ENCODE measurements at places on chromosomes 12 and 14.

GRCh38 chr12:122167356-122167925 lies 6.6 kb downstream of the IL31 start:
- no peak for DNase-seq

- peak; percentile 40 for DNase-seq
Observed at GRCh38 chr14:53814392-53814791, 142.2 kb downstream of the BMP4 start.

DNA sequence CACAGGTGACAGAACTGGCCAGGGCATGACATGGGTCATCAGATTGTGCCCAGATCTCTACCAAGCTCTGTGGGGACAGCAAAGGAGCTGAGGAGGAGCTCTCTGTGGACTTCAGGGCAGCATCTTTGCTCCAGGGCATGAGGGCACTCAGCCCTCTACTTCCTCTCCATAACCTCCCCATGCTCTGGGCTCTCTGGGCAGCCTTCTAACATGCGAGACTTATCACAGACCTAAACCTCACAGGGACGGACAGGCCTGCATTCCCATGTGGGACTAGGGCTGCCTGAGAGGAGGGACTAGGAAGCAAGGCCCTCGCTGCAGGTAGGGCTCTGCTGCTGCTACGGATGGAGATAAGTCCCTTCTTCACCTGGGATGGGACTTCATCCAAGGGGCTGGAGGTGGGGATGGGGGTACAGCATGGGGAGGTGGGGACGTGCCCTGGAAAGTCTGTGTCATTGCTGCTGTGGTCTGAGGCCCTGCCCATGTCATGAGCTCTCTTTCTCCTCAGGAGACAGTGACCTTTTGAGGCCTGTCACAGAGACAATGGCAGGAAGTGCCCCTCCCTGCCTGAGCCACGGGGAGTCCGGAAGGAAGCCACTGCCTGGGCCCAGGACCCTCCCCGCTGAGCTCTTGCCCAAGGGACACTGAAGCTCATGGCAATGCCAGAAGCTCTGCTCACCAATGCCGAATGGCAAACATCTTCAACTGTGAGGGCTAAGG lies 44.1 kb downstream of the PITPNM2 start:
- DNase-seq = peak; percentile 48

GRCh38 chr12:31337952-31338351 lies 12.0 kb upstream of the SINHCAF start:
- DNase-seq = no peak

- peak; percentile 67 for DNase-seq
Observed at GRCh38 chr12:77113971-77114370, 48.6 kb upstream of the E2F7 start.

- DNase-seq = no peak
Observed at GRCh38 chr14:43877351-43877960, 629.6 kb downstream of the FSCB start.

GRCh38 chr14:36658123-36659009 lies 3.3 kb upstream of the PAX9 start:
- no peak for DNase-seq

GRCh38 chr12:39294715-39295114 lies 148.2 kb downstream of the KIF21A start:
- no peak for DNase-seq

GRCh38 chr12:12039897-12040296 lies 30.8 kb upstream of the BCL2L14 start:
- no peak for DNase-seq

DNA sequence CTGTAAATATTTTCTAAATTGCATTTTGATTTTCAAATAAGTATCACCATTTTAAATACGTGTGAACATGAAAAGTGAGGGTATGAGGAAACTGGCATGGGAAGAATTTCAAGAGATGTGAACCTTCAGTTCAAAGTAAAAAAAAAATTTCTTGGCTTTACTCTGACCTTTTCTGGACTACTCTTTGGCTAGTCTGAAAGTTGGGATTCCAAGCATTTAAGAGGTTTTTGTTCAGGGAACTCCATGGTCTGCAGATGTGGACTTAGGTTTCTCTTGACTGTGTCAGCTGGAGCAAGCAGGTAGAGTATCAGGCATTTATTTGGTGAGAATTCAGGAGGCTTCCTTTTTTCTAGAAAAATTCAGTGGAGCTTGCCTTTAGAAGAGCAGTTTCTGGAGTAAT lies 311.6 kb downstream of the LRIG3 start:
- no peak for DNase-seq

- DNase-seq = no peak
Observed at GRCh38 chr14:89621791-89622638, 205.0 kb upstream of the FOXN3 start.

DNA sequence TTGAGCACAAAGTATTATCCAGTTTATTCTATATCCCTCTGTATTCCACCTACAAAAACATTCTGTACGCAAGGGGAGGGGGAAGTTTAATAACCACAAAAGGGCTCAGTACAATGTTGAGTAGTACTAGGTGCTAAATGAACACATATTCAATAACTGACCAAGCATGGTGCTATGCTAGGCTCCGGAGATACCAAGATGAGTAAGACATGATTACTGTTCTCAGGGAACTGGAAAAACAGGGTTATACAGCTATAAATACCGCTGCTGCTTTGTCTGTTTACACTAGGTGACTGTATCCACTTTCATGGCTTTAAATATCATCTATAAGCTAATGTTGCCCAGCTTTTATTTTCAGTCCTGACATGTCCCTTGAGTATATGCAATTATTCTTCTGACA lies 135.8 kb downstream of the INSM2 start:
- DNase-seq = peak; percentile 66

GRCh38 chr14:71776471-71777360 lies 155.5 kb upstream of the RGS6 start:
- peak; percentile 7 for DNase-seq

DNA sequence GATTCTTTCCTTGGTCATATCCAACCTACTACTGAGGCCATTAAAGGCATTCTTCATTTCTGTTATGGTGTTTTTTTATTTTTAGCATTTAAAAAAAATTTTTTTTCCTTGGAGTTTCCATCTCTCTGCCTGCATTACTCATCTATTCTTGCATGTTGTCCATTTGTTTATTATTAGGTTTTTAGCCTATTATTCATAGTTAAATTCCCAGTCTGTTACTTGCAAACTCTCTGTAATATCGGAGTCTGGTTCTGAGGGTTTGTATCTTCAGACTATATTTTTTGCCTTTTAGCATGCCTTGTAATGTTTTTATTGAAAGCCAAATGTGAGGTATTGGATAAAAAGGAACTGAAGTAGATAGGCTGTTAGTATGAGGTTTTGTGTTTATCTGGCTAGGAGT lies 284.3 kb downstream of the FUT8 start:
- peak; percentile 63 for DNase-seq

DNA sequence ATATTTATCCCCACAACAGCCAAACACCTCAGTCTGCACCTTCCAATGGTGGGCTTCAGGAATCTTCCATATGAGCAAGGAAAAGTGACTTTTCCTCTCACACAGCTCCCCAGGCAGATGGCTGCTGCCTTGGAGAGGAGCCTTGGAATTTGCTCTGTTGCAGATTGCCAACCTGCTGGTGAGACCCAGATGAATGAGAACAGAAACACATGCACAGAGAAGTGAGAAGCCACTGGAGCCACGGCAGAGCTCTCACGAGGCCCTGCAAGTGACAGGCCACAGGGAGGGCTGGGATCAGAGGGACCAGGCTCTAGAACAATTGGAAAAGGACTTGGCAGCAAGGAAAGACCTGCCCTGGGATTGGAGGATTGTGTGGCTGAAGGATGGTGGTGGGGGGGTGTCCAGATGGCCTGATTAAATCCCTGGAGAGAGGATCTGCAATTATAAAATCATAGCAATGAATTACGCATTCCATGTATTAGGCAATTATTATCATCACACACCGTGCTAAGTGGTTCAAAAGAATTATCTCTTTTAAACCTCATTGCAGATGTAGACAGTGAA lies 84.9 kb upstream of the PWP1 start:
- DNase-seq = no peak

DNA sequence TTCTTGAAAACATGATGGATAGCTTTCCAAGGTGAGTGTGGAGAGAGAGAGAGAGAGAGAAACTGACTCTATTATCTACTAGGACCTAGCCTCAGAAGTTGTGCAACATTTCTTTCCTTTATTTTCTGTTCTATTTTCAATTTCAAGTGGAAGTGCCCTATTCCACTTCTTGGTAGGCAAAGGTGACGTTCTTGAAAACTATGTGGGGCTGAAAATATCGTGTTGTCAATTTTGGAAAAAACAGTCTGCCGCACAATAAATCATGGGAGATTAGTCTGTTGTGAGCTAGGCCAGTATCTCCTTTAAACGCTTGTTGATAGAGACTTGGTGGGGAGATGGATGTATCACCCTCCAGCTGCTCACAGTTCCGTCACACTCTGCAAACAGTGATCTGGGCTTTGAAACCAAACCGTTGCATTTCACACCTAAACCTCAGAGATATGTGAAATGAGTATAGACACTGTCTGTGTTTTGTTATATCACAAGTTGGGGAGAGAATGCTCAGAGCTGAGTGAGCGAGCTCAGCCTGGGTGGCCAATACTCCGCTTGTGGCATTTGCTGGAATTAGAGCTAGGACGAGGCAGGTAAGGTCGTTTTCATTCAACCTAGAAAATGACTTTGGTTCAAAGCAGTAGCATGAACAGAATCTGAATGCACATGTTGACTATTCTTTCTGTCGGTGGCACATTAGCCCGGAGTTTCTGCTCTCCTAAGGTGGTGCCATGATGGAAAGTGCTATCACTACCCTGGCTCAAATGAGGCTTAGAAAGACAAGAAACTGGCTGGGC lies 75.1 kb upstream of the ST8SIA1 start:
- no peak for DNase-seq

DNA sequence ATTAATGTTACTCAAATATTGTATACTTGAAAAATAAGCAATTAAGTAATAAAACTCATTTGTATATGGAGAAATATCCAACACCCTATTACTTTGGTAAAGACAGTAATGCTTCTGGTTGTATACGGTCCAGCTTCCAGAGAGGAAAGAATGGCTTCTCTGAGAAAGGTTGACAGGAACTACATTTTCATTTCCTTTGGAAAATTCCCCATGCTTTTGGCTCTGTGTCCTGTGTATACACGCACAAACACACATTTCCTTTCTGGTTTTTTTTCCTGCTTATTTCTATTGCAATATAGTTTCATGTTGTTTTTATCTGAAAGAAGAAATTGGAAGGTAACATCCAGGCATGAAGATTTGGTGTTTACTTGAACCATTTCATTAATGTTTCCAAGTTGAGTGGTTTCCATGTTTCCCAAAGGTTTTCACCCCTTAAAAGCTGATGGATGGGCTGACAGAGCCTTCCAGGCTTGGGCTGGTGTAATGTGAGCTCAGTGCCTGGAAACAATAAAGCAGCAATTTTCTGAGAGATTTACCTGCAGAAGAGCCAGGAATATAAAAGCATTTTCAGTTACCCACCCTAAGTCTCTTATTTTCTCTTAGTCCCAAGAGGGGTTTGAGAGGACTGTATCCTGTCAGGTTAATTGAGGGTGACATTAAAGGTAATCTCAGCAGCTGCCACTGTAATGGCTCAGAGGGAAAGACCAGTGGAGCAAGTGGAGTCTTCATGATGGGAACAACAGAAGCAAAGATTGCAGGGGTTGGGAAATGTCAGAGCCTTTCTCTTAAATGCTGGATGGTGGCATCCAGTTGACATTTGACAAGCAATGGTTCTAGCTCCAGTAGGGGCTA lies 33.4 kb upstream of the TMTC1 start:
- DNase-seq = no peak

- DNase-seq = no peak
Observed at GRCh38 chr14:73817020-73817655, 34.5 kb upstream of the PTGR2 start.

DNA sequence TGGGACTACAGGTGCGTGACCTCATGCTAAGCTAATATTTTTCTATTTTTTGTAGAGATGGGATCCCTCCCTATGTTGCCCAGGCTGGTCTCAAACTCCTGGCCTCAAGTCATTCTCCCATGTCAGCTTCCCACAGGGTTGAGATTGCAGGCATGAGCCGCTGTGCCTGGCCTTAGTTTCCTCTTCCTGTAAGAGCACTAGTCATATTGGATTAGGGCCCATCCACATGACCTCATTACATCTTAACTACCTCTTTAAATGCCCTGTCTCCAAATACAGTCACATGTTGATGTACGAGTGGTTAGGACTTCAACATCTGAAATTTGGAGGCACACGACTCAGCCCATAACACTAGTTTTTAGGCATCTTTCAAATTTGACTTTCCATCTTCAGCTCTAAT lies 72.2 kb upstream of the RASSF3 start:
- DNase-seq = no peak

DNA sequence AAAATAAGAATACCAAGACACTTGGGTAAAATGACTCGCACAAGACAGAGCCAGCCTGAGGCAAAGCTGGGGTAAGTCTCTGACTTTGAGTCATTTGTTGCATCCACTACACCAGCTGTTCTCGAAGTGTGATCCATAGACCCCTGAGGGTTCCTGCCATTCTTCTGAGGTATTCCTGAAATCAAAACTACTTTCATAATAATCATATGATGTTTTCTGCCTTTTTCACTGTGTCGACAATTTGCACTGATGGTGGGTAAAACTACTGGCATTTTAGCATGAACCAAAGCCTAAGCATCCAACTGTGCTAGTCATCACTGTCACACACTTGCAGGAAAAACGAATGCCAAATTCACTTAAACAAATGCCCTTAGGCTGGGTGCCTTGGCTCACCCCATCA lies 135.5 kb upstream of the FUT8 start:
- peak; percentile 70 for DNase-seq

GRCh38 chr14:69684461-69685217 lies 73.2 kb downstream of the SUSD6 start:
- no peak for DNase-seq

- DNase-seq = no peak
Observed at GRCh38 chr12:68765696-68766095, 19.7 kb downstream of the SLC35E3 start.

GRCh38 chr12:6563448-6564050 lies 4.5 kb downstream of the NOP2 start:
- DNase-seq = peak; percentile 50

DNA sequence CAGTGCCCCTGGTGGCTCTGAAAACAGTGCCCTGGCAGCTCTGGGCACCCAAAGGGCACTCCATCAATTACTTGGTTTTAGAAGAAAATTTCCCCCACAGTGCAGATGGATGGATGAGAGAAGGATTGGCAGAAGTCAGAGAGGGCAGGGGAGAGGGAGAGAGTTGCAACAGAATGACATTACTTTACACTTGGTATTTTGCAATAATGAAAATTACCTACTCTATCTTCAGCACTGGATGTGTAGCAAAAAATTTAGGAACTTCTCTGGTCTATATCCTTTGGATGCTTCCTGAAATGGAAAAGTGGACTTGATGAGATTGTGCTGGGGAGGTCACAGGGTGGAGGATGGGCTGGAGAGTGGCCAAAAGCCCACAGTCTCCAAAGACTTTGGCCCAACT lies 193.2 kb downstream of the CHST11 start:
- DNase-seq = no peak
